ENCODE measurements at places on chromosomes 7 and 10.

- DNase-seq = no peak
Observed at GRCh38 chr10:43060291-43060690, 16.6 kb upstream of the RET start.

DNA sequence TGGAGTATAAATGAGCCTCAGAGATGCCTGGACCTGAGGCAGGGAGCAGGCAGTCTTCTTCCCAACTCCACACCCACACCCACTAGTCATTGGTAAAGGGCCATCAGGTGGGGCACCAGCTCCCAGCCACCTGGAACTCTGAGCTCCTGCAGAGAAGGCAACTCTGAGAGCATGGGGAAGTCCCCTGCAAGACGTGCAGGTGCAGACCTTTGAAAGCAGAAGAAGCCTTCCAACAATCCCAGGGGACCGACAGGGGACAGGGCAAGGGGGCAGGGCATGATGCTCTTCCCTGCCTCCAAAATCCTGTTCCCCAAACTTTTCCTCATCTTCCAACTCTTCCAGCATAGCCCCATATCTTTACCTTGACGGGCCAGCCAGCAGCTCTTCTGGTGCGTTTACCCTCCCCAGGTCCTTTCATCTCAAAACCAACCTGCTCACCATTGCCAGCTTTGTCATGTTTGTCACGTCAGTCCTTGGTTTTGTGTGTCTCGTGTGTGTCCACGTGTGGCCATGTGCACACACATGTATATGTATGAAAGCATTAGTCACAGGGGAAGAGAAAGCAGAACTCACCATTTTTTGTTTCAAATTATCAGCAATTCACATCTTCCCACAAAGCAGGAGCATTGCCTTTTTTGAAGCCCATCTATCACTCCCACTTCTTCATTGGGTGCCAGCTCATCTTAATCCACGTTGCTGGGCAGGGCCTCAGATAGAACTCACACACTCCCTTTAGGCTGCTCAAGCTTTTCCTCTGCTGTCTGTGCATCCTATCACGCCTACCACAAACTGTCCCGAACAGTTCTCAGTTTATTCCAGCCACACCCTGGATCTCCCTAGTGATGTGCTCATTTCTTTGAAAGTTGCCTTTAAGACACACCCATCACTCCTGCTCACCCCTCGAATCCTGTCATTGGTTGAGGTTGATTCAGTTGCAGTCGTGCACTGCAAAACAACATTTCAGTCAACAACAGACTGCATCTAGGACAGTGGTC, 41.0 kb upstream of the AMPH start:
- no peak for DNase-seq

GRCh38 chr10:128070161-128070560, 56.1 kb downstream of the MKI67 start:
- DNase-seq = no peak

DNA sequence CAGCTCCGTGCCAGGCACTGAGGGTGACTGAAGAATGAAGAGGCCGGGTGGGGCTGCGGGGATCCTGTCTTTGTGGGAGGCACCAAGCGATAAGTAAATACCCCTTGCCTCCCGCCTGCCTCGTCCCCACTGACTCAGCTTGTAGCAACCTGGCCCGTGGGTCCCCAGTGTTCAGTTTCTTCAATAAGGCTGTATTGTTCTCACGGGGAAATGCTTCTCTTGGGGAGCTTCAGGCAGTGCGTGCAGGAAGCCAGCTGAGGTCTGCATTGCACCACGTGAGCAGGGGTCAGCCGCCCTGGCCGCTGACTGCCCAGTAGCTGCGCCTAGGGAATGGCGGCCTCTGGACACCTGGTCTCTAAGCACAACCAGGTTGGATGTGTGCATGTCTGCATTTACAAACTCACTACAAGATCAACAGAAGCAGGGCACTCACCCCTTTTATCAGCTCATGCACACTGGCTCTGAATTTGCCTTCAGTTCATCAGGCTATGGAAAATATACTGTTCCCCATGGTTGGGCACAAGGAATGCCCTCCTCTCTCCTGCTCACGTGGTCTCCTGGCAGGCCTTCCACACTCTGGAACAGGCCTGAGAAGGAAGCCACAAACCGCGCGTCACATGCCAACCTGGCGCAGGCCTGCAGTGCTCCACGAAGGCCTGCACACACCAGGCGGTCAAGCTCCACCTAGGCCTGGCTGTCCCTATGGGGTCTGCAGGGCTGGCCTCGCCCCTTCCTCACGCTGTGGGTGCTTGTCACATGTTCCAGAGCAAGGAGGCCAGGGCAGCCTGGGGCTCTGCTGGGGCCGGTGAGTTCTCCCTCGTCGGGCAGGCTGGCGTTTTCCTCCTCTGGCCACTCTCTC, 135.7 kb upstream of the RNF32 start:
- no peak for DNase-seq

DNA sequence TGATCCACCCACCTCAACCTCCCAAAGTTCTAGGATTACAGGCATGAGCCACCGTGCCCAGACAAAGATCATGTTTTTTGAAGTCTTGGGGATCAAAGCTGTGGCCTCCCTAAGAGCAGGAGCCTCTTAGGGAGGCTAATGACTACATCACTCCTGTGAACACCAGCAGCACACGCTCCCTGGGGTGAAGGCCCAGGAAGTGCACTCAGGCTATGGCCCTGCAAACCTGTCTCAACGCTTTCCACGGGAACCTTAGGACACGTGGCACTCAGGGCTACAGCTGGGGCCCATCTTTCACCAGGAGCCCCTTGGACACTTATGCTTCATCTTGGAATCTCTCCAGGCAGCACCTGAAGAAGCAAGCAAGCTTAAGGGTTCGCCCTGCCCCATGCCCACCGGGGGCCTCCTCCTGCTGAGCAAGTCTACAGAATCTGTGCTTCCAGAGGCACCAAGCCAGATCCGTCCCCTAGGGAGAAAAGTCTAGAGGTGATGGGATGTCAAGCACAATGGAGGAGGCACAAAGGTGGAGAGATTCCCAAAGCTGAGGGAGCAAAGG, 18.4 kb downstream of the VSTM4 start:
- DNase-seq = no peak

DNA sequence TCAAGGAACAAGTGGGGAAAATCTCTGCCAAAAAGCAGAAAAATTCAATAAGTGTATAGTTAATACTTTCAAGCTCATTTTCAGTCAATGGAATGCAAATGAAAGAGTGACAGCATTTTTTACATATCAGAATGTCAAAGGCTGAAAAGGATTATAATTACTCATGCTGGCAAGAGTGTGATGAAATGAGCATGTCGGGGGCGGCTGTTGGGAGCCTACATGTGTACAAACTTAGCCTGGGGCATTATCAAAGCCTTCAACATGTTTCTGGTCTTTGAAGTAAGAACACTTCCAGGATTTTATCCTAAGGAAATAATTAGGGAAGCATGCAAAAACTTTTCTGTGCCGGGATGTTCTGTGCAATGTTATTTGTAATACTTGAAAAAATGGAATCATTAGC, 221.7 kb upstream of the LYZL1 start:
- no peak for DNase-seq

DNA sequence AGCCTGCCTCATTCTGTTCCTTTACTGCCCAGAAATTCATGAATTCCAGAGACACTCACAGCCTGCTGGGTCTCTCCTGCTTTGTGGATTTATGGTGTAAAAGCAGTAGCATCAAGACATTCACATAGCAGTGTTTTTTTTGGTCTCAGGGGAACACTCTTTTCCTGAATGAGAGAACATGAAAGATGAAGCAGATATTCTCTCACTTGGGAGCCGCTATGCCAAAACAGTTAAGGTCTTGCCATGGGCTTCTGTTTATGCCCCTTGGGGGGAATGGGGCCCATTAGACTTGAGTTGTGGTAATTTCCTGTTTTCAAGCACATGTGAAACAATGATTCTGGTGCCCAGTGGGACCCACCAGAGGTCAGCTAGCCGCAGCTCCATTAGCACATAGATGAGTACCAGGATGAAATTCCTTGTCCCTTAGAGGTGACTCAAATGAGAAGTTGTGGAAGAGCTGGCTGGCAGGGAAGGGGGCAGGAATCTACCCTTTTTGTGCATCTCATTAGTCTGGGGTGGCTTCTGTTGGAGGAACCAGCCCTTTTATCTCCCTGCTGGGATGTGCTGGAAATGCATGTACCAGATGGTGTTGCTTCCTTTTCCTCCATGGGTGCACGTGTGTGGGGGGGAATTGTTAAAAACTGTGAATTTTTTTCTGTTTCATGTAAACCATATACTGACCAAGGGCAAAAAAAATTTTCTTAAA, 13.3 kb downstream of the BMPER start:
- DNase-seq = no peak

DNA sequence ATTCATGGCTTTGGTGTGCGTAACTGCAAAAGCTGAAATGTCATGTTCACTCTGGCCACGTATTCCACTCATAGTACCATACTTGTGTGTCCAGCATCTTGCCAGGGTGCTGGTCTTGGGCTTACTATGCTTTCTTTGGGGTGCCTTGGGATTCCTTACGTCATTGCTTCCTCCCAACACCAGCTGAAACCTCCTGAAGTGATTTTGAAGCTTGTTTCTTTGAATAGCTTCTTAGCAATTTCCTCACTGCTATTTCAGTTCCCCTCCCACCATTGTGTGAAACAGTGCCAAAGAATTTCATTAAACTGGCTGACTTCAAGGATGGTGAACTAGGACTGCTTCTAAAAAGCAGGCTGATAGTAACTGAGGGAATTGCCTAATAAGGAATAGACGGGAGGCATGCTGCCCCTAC, 36.9 kb downstream of the ENTPD1 start:
- DNase-seq = no peak

GRCh38 chr7:44163591-44163990, 22.5 kb upstream of the MYL7 start:
- DNase-seq = no peak
